ENCODE measurements at places on chromosomes 2 and 18.

DNA sequence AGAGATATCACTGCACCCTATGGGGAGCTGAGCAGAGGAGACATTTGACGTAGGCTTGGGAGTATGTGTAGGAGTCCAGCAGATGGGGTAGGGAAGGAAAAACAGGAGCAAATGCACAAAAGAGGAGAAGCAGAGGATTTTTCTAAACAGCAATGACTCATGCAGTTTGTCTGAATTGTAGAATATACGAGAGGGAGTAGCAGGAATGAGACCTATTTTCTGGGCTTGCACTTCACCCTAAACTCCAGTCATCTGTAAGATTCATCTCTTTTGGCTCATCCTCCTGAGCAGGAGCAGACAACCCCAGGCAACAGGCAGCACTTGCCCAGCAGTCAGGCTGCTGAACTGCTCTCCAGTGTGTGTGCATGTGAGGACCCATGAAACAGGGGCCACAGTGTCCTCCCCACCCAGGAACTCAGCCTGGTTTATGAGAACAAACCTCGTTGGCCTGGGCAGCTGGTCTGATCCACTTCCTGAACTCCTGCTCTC lies 100.2 kb upstream of the CDC42EP3 start:
- ATAC-seq, result peak; percentile 37

DNA sequence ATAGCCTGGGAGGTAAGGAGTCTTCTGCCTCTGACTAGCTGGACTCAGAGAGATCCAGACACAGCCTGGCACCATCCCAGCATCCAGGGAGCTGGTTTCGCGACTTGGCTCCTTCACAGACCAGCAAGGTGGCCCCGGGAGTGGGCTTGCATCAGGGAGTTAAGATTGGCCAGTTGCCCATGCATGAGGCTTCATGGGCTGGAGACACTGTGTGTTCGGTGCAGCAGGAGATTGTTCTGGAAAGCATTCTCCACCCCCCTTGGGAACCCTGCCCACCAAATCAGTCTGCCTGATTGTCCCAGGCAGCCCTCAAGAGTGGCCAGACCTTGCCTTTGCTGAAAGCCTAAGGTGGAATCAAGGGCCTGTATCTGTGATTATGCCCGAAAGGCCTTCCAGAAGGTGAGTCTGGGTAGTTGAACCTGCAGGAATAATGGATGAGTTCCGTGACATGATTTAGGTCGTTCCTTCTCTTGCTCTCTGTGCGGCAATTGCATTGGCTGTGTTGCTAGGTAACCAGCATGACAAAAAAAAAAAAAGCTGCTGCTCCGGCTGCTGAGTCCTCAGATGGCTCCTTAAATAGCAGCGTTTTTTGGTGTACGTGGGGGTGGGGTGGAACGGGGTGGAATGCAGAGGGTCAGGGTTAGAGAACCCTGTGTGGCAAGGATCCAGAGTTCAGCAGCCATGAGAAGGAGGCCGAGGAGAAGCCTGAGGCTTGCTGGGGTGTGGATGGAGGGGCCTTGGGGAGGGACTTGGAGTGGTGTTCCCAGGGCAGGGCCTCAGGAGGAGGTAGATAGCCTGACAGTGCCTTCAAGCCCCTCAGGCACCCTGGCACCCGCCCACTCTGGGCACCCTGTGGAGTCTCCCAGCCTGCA lies 93.0 kb upstream of the MCFD2 start:
- peak; percentile 81 for ATAC-seq

DNA sequence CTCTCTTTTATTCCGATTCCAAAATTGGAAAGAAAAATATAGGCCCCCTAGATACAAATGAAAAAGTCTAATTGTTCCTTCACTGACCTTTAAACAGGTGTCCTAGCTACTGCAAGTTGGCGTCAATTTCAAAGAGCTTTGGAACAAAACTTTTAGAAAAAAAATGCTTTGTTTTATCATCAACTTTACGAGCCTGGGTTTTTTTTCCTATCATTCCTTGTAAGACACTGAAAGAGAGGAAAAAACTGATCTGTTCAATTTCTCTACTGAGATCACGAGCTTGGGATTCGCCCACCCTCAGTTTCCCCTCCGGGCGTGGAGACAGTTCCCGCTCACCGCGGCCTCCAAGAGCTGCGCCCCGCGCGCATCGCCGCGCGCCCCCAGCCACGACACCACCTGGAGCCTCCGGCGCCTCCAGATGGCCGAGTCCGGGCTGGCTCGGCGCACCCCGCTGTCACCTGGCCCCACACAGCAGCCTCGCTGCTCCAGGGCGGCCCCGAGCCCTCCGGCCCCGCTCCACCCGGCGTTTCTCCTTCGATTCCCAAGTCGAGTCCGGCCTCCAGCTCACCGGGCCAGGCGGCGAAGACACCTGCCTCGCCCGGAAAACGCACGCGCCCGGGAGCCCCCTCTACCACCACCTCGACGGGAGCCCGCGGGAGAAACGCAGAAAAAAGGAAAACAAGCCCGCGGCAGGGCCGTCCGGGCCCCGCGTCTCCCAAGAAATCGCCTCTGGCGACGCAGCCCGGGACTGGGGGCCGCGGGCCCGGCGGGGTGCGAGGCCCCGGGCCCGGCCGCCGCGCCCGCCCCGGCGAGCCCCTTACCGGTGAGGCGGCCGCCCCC lies 656 bp downstream of the TBC1D8 start:
- peak; percentile 45 for ATAC-seq

DNA sequence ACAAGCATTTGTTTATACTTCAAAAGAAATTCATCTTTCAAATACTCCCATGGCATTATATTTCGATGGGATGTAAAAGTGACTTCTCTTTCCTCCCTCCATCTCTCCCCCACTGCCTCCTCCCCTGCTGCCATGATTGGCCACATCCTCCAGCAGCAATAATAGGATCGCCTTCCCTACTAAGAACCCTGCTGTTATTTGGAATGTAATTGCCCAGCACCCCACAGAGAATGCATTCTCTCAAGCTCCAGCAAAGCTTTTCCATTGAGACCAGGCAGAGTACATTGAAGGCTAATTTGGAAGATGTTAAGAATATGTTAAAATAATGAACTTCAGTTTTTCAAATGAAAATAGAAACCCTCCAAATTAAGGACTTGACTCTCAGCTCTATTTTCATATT lies 375.4 kb upstream of the ACVR2A start:
- ATAC-seq, result no peak

DNA sequence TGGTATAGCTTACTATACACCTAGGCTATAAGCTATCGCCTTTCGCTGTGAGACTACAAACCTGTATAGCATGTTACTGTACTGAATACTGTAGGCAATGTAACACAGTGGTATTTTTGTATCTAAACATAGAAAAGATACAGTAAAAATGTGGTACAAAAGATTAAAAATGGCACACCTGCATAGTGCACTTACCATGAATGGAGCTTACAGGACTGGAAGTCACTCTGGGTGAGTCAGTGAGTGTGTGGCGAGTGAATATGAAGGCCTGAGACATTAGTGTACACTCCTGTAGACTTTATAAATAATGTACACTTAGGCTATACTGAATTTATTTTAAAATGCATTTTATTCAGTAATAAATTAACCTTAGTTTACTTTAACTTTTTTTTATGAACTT lies 258.2 kb upstream of the SP5 start:
- ATAC-seq, result no peak

DNA sequence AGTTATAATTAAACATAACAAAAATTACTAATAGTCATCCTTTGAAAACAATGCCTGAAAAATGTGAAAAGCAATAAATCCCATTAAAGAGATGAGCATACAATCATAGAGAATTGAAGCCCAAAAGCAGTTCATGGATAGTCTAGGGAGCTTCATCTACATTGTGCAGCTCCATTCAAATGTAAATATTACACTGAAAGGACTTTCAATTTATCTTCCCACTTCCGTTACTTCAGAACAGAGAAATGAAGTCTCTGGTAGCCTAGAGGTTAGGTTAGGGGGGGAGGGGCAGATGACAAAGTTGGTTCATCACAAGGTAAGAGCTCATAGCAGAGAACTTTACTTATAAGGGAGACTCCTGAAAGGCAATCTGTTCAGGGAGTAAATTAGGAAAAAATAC lies 126.6 kb upstream of the RGPD4 start:
- ATAC-seq, result no peak

Measured in SK-N-SH treated with all-trans-retinoic acid at 6 μM for 48 hours (cell line).